ENCODE measurements at places on chromosomes 16 and 17.
A peak's percentile ranks its signal among the peaks of the same experiment; 100 is the strongest.

- no peak for DNase-seq
These were observed 37.5 kb downstream of the IL21R start for GRCh38 chr16:27439271-27440018.

DNA sequence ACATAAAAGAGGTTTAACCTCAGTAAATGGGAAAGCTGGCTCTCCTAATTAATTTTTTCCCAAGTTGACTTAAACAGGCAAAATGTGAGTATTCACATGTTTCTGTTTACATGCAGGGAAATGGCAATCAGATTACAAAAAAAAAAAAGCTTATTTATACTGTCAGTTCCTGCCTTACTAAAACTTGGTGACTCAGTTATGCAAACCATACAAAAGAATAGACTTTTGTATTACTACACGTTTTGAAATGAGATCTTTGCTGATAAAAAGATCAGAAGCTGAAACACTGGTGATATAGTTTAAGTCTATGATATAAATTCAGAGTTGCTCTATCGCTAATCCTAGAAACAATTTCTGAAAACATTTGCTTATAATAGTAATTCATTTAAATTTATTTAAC is 9.4 kb upstream of the KCNJ2 start:
- no peak for DNase-seq

- DNase-seq = no peak
These were observed 190.6 kb upstream of the TBX2 start for GRCh38 chr17:61209106-61209439.

- peak; percentile 45 for DNase-seq
These were observed 448 bp downstream of the STAT5B start for GRCh38 chr17:42275527-42276358.

- DNase-seq = no peak
These were observed 1.8 kb downstream of the ST3GAL2 start for GRCh38 chr16:70437017-70437581.

All from activated naive CD4-positive, alpha-beta T cell treated with Interleukin-2 at 50 U/mL for 16 hours (primary cell).